ENCODE measurements at places on chromosomes 4 and X.
A peak's percentile ranks its signal among the peaks of the same experiment; 100 is the strongest.

DNA sequence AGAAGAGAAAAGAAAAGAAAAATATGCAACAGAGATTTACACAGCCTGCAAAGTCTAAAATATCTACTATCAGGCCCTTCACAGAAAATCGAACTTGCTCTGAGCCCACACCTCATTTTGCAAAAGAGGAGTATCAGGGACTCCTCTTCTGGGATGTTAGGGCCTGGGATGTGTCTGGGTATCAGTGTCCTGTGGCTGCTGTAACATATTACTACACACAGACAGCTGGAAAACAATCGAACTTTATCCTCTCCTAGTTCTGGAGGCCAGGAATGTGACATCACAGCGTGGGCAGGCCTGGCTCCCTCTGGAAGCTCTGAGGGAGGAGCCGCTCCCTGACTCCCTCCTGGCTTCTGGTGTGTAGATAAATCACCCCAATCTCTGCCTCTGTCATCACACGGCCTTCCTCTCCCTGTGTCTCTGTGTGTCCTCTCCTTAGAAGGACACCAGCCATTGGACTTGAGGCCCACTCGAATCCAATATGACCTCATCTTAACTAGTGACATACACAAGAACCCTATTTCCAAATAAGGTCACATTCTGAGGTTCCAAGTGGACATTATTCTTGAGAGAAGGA, 52.9 kb downstream of the PPP2R2C start:
- DNase-seq = no peak

- peak; percentile 79 for DNase-seq
Measured at GRCh38 chrX:135974279-135974856, 580 bp upstream of the MMGT1 start.

- no peak for DNase-seq
Measured at GRCh38 chr4:16092682-16093319, 9.0 kb upstream of the PROM1 start.

GRCh38 chr4:26178854-26179253, 142.0 kb upstream of the RBPJ start:
- no peak for DNase-seq

- no peak for DNase-seq
Measured at GRCh38 chr4:126265888-126266287, 951.1 kb downstream of the FAT4 start.

GRCh38 chr4:6172093-6172926, 28.0 kb downstream of the JAKMIP1 start:
- no peak for DNase-seq

GRCh38 chrX:124208660-124209059, 123.8 kb upstream of the TEX13D start:
- DNase-seq = no peak

GRCh38 chrX:68196939-68197791, 236.1 kb downstream of the OPHN1 start:
- no peak for DNase-seq

- DNase-seq = no peak
Measured at GRCh38 chr4:89586864-89587263, 250.1 kb downstream of the SNCA start.

DNA sequence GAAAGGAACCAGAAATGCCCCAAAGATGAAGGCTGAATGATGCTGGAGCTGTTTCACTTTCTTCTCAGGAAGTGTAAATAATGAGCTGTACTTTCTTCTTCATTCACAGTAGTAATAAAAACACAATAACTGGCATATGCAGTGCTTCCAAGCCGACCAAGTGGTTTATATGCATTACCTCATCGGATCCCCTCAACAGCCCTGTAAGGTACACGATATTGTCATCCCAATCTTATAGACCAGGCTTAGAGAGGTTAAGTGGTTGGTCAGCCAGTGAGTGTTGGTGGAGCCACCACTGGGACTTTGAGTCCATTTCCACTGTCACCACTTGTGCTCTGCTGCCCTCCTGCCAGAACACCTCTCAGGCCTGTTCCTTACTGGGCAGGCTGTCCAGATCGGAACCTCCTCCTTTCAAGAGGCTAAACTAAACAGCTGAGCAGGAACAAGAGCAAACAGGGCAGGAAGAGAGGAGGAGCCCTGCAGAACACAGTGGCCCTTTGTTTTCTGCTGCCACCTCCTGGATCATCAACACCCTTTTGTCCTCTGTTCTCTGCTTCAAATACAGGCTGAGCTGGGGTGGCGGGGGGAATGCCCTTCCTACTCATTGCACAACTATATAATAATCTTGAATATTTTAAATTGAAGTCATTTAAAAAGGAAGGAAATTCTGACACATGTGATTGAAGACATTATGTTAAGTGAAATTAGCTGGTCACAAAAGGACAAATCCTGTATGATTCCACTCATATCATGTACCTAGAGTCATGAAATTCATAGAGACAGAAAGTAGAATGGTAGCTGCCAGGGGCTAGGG, 112.5 kb upstream of the ATP6AP2 start:
- no peak for DNase-seq

GRCh38 chr4:17132226-17132625, 233.8 kb upstream of the LDB2 start:
- no peak for DNase-seq

GRCh38 chrX:23380581-23380980, 45.9 kb downstream of the PTCHD1 start:
- DNase-seq = no peak

- DNase-seq = no peak
Measured at GRCh38 chrX:31609130-31609529, 537.3 kb upstream of the FTHL17 start.

DNA sequence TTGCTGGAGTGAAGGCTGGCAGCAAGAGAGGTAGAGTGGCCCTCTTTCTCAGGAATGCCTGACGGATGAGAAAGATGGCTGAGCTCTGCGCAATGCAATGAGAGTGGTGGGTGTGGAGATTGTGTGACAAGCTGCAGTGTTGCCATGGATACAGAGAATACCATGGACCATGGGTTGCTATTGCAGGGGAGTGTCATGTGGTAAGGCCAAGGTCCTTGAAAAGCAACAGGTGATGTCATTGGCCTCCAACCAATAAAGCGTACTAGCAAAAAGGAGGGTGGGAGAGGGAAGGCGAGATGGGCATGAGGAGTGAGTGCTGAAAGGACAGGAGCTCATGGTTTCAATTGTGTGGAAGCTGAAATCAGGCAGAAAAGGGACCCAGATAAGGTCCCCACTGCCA, 1.8 kb downstream of the PNMA5 start:
- DNase-seq = no peak

- no peak for DNase-seq
Measured at GRCh38 chr4:106587558-106587957, 219.0 kb upstream of the GIMD1 start.

DNA sequence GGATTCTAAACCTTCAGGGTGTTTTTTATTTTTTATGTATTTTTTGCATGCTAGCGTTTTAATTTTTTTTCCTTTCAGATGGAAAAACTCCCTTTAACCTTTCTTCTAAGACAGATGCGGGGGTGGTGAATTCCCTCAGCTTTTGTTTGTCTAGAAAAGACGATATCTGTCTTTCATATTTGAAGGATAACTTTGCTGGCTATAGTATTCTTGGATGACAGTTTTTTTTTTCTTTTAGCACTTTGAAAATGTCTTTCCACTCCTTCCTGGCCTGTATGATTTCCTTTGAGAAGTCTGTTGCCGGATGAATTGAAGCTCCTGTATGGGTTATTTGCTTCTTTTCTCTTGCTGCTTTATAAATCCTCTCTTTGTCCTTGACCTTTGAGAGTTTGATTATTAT, 26.6 kb downstream of the PSAPL1 start:
- DNase-seq = no peak

DNA sequence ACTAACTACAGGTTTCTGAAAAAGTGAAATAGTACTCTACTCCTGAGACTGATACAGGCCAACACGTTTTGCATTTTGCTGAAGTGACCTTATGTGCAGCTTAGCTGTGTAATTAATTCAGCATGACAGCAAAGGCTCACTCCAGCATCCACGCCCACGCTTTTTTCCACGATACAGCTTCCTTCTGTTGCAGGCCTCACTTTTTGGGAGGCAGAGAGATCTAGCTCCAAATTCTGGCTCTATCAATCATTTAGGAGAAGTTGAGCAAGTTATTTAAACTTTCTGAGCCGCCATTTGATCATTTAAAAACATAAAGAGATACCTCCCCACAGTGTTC, 160.3 kb downstream of the AFAP1 start:
- no peak for DNase-seq

DNA sequence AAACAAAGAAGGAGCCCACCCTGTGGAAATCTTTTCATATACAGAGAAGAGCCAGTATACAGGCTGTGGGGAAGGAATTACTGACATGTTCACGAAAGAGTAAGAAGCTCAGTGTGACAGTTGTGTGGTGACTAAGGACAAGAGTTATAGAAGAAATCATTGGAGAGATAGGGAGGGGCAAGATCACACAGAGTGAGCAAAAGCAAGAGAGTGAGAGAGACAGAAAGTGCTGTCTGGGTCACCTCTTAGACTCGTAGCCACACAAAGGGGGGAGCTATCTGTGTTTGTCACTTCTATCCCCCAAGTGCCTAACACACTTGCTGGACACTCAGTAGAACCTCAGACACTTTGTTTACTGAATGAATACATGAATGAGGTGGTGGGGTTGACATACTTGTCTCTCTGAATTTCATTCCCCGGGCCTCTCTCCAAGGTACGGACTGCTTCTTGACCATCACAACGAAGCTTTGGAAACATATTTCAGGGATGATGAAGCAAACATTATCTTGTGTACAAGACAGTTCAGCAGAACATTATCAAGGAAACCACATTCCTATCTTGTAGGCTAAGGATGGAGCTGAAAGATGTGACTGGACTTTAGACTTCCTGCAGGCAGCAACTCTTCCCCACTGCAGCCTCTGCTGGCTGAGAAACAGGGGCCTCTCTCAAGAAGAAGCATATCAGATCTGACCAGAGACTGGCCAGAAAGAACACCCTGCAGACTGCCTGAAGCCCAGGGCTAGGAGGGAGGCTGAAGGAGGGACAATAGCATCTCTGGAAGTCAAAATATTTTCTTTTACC, 168.2 kb downstream of the AMELX start:
- DNase-seq = no peak

- no peak for DNase-seq
Measured at GRCh38 chrX:134990475-134990800, 353 bp upstream of the SMIM10 start.

DNA sequence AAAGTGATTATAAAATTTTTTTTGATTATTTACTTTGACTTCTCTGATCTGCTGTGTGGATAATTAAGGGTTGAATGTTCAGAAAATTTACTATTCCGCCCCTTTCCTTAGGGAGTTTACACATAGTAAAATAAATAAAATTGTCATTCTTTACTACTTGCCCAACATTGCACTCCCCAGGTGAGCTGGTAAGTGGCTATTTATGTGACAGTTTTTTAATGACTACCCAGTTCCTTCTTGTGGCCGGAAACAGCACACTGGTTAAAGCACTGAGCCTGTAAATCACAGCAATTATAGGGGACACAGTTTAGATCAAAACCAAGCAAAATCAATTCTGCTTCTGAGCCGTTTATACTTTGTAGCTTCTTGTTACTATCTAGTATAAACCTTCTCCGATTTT, 158.1 kb downstream of the FHIP1A start:
- DNase-seq = no peak

GRCh38 chr4:112199041-112199440, 32.5 kb upstream of the AP1AR start:
- DNase-seq = no peak

GRCh38 chr4:83846193-83846830, 310.4 kb downstream of the GPAT3 start:
- DNase-seq = no peak

GRCh38 chrX:46712764-46713163, 46.2 kb downstream of the SLC9A7 start:
- DNase-seq = no peak

- DNase-seq = no peak
Measured at GRCh38 chr4:48360285-48361011, 19.1 kb downstream of the SLAIN2 start.

- DNase-seq = no peak
Measured at GRCh38 chr4:108350332-108350731, 181.6 kb upstream of the LEF1 start.

GRCh38 chrX:44432641-44433040, 89.2 kb upstream of the EFHC2 start:
- no peak for DNase-seq

DNA sequence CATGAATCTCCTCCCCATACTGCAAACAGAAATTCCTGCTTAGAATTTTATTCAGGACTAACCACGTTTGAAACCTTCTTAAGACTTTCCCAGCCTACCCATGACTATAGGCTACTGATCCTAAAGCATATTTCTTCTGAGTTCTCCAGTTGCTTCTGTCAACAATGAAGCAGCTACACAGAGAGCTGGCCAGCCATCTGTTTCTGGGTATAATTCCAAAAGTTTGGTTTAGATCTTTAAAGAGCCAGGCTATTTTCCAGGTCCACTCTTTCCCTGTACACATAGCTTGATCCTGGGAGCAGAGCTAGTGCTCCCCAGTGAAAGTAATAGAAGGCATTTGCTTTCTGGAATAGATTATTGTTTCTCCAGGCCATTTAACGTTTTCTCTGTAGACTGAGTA, 4.0 kb upstream of the ITM2A start:
- no peak for DNase-seq

DNA sequence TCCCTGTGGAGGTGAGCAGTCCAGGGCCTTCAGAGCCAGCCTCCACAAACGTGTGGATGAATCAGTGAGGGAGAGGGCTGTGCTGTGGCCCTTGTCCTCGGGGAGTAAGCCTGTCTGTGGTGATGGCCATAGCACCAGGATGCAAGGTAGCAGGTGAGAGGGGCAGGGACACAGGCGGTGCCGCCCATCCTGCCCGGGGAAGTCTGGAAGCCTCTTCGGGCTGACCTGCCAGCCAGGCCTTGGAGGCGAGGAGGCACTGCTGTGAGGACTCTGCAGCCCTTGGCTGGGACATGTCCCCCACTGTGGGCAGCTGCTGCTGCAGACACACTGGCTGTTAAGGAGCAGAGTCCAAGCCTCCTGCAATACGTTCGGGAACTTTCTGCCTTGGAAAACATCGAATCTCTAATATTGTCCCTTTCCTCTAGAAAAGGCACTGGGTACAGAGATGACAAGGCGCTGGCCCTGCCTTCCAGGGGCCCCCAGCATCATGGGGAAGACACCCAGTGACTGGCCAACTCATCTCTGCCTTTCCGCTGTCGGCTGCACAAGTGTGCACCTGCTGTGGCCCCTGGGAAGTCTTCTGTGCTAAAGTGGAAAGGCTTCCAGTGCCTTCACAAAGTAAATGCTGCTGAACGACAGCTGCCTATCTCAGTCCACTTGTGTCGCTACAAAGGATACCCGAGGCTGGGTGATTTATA, 101.4 kb downstream of the ADRA2C start:
- no peak for DNase-seq

DNA sequence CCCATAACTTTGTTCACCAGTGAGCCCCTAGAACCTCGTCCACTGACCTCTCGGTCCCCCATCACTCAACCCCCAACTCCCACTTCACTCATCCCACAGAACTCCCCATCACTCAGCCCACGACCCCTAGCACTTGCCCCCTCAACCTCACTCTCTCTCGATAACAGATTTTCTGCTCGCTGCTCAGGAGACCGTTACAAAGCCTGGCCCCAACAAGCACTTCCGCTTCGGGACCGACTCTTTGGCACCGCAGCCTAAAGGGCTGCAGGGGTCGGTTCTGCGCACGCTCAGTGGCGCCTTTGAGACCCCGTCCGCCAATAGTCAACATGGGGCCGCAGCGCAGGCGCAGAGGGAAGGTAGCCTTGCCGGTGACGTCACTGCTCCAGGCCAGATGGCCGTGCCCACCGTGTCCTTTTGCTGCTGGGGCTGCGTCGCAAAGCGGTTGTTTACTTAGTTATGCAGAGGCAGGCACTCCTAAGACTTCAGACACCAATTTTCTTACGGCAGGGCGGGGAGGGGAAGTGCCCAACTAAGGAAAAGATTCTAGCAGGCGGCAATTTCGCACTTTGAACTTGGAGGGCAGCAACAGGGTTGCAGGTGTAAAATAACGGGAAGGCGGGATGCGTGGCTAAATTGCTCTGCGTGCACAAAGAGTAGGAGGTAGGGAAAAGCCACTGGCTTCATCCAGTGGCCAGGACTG, at the start of gene ZNF182:
Gene ZNF182, minus strand, starts transcription at position 232 of the 700 bp plus-strand sequence. CDS start 1,380 bp downstream, outside the sequence.
- DNase-seq = peak; percentile 89
